Stimulated activated CD4-positive, alpha-beta T cell treated with anti-CD3 and anti-CD28 coated beads, Interleukin-1b, Interleukin-23, amount 100 ng/mL, for 24 hours (primary cell): ENCODE measurements at places on chromosomes 3 and 15.

GRCh38 chr3:196988241-196989029 lies 19.8 kb upstream of the PIGZ start:
- DNase-seq: no peak

DNA sequence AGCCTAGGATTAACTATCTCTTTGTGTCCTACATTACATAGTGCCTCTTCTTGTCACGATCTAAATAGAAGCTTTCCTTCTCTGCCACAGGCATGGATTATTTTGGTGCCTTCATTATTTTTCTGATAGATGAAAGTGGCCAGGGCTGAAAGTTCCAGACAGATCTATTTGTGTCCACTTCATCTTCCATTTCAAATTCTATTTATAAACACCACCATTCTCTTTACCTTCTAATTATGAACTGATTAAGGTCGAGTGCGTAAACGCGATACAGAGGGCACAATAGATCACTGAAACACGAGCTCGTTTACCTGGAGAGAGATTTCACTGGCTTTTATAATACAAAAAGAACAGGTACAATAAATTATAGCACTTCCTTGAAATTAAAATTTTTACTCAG lies 105.0 kb downstream of the EDEM1 start:
- no peak for DNase-seq

- no peak for DNase-seq
These were observed 74.8 kb downstream of the SCN5A start for GRCh38 chr3:38574411-38575278.

GRCh38 chr3:143184099-143184498 lies 64.5 kb downstream of the CHST2 start:
- DNase-seq: no peak

DNA sequence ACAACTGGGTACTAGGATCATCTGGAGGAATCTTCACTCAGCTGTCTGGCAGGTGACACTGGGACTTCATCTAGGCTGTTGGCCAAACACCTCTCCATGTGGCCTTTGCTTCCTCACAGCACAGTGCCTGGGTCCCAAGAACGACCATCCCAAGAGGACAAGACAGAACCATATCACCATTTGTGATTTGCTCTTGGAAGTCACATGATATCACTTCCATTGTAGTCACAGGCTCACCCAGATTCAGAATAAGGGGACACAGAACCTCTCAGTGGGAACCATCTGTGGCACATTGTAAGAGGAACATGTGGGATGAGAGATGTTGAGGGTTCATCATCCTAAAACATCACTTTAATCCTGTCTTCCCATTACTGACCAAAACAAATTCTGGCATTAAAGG lies 1.9 kb upstream of the PSMA4 start:
- no peak for DNase-seq

GRCh38 chr3:50445919-50446318 lies 57.5 kb downstream of the CACNA2D2 start:
- no peak for DNase-seq

- DNase-seq: no peak
These were observed 81.9 kb downstream of the CHL1 start for GRCh38 chr3:278300-279064.

DNA sequence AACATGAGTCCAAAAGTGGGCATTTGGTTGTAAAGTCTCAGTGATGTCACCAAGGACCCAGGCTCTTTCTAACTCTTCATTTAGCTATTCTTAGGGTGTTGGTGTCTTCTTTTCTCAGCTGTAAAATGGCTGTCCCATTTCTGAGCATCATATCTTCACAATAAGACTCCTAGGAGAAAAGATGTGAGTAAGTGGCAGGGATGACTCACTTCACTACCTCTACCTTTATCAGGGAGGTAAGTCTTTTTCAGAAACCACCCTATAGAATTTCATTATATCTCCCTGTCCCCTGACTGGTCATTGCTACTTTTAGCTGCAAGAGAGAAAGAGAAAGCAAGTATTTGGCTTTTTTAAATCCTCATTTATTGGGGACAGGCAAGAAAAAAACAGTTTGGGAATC lies 300.2 kb upstream of the RBMS3 start:
- no peak for DNase-seq

GRCh38 chr3:122101646-122102045 lies 46.5 kb downstream of the CD86 start:
- DNase-seq: no peak

DNA sequence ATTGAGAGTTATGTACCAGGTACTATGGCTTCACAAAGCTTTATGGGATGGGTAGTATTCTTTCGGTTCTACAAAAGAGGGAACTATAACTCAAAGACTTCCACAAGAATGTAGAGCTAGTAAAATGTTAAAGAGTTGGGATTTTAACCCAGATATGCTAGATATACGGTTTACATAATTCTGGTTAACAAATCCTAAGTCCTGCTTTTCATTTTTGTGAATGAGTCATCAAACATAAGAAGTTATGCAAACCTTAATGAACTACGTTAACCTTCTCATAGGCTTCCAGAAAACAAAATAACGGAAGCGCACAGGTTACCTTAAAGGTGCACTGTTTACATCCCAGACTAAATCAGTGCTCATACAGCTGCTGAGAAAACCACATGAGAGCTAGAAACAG lies 1049.3 kb downstream of the MCTP2 start:
- DNase-seq: no peak

DNA sequence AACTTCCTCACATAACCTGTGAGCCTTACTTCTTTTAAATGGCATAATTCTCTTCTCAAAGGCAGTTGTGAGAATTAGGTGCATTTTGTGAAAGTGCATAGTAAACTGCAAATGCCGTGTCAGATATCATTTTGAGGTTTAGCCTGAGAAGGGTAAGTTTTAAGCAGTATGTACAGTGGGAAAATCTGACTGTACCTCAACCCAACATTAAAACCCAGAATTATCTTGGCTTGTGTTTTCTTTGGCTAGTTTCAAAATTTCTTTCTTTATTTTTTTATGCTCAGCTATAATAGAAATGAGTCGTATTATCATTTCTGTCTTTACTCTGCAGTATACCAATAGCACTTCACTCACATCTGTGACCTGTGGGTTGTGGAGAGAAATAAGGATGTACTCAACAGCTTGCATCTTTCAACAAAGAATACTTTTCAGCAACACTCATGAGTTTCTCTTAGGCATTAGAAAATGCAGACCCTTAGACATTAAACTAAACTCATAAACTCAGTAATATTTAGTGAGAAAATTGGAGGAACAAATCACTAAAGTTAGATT lies 65.7 kb downstream of the RASA2 start:
- DNase-seq: no peak

DNA sequence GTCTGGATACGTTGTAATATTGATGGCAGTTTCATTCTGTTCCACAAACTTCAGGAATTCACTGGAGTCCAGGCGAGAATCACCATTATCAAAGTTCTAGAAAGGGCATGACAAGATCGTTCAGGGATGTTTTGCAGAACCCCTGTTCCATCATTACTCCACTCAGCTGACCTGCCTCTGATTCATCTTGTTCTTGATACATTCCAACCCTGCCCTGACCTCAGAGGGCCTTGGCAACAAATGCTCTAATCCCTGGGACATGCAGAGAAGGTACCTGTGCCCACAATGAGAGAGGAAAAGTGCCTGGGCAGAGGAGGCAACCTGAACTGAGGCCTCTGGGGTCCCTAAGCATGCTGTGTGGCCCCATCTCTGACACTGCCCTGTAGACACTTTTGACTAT lies 45.9 kb downstream of the FSTL1 start:
- no peak for DNase-seq

- no peak for DNase-seq
These were observed 15.3 kb upstream of the NRROS start for GRCh38 chr3:196624067-196624790.

- no peak for DNase-seq
These were observed 46.2 kb downstream of the CTDSPL start for GRCh38 chr3:37907906-37908305.

DNA sequence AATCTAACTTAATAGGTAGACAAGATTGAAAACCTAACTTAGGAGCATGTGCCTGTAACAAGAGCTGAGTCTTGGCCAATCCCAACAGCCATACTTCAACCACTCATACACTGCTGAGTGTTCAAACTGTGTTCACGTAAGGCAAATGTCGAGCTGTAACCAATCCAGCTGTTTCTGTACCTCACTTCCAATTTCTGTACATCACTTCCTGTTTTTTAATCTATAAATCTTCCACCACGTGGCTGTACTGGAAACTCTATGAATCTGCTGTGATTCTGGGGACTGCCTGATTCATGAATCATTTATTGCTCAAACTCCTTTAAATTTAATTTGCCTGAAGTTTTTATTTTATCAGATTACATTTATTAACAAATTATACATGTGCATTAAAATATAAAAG lies 44.6 kb upstream of the NEDD4 start:
- no peak for DNase-seq

- no peak for DNase-seq
These were observed 18.9 kb upstream of the ANO10 start for GRCh38 chr3:43640681-43641080.

DNA sequence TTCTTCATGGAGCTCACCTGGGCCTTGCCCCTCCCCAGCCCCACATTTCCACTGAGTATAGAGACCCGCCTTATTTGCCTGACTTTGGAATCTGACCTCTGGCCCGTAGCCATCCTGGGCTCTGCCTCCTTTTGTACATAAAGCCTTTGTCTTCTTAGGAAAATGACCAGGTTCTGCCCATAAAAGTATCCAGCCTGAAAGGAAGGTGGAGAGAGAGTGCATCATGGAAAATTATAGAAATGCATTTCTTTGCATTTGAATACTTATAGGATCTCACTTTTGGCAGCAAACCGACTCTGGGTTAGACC lies 3.6 kb upstream of the SH2D7 start:
- DNase-seq: no peak

DNA sequence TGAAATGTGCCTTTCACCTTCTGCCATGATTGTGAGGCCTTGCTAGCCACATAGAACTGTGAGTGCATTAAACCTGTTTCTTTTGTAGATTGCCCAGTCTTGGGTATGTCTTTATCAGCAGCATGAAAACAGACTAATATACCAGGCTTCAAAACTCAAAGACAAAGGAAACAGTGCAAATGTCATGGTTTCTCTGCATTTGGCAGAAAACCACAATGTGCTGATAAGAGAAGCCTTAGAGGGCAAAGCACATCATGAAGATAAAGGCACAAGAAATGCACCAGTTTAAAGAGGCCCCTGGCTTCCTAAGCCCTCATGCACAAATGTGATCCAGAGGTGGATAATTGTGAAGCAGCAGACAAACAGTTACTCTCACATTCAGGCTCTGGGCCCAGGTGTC lies 259.2 kb downstream of the CPNE4 start:
- DNase-seq: no peak

DNA sequence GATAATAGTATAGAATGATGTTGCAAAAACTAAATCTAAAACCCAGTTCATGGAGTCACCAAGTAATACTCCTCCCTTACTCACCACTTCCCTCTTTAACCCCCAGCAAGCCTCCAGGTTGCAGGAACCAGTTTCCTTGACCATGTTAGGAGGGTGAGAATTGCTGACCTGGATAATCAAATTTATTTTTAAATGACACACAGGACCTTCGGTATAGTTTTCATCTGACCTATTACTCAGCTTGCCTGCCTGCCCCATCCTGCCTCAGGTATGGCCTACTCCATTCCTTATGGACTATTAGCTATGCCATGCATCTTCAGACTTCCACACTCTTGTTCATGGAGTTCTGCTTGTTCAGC lies 883 bp downstream of the RTP4 start:
- DNase-seq: no peak

DNA sequence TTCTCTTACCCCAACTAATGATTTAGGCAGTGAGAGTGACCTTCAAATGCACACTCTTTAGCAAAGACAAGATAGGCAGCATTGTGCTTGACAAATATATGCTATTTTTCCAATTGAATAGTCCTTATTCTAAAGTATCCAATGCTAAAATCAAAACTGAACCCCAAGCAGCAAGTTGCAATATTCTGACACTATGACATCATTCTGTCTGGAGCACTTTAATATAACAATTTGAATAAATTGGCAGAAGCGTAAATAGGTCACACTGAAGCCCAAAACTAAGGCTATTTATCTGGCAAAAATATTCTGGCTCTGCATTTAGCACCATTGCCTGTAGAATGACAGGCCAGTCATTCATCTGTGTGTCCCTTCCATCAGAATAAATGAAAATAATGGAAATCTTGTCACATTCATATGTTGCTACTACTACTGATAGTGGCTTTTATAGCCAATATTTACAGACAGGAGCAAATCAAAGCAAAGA lies 2.9 kb downstream of the CBLB start:
- DNase-seq: no peak

GRCh38 chr3:122754929-122755328 lies 38.7 kb downstream of the HSPBAP1 start:
- DNase-seq: no peak

- no peak for DNase-seq
These were observed 3.3 kb upstream of the DNAJA4 start for GRCh38 chr15:78261062-78261461.

GRCh38 chr15:82963471-82964341 lies 11.2 kb upstream of the HOMER2 start:
- no peak for DNase-seq

DNA sequence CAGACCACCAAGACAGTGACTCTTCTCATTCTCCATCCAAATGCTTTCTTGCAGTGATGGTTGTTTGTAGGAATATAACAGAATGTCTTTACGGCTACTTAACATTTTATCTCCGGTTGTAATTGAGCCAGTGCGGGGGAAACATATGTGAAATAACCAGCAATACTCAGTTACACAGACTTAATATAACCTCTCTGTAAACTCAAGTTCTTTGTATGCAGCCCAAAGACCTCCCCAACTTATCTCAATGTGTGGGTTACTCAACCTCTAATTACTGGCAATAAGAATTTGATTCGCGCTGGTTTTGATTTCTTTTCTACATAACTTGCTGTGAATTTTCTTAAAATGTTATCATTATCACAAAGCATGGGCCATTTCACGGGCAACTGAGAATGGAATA lies 250.6 kb downstream of the TAFA4 start:
- DNase-seq: no peak

- DNase-seq: no peak
These were observed 241.8 kb upstream of the NR2F2 start for GRCh38 chr15:96088650-96089049.

DNA sequence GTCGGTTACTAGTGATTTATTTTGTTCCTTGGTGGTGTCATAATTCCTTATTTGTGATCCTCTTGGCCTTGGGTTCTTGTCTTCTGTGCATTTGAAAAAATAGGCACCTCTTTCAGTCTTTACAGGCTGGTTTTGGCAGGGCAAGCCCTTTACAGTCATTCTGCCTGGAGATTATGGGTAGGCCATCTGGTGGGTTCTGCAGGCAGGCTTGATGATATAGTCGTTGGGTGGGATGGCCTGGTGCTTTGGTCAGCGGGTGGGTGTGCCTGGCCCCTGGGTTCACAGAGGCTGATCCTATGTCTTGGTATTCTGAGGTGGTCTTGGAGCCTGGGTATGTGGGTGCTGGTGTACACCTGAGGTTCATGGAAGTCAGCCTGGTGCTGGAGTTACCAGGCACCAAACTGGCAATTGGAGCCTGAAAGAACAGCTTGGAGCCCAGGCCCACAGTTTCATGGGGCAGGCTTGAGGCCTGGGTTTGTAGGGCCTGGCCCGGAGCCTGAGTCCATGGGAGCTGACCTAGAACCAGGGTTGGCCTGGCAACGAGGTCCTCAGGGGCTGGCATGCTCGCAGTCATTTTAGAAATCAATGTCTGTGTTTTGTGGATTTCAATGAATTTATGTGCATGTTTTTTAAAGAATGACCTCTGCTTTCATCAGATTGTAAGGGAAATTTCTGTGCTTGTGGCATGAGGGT lies 63.3 kb downstream of the DOCK3 start:
- no peak for DNase-seq

GRCh38 chr3:52084216-52084945 lies 28.0 kb upstream of the DUSP7 start:
- DNase-seq: no peak

- DNase-seq: no peak
These were observed 329.2 kb downstream of the GRM7 start for GRCh38 chr3:7190095-7190494.

GRCh38 chr3:113531826-113532697 lies at the start of gene SIDT1:
TSS of gene SIDT1 (plus strand) at chr3:113532555. CDS start at chr3:113533022, 467 bp downstream.
- DNase-seq: peak; percentile 40
